G401 (cell line): ENCODE measurements at places on chromosomes 2 and 18. TPM values are rescaled to one million over a fixed set of nuclear protein-coding genes. Genes with fewer than 3 reads are reported as not detected.
A peak's percentile ranks its signal among the peaks of the same experiment; 100 is the strongest.

DNA sequence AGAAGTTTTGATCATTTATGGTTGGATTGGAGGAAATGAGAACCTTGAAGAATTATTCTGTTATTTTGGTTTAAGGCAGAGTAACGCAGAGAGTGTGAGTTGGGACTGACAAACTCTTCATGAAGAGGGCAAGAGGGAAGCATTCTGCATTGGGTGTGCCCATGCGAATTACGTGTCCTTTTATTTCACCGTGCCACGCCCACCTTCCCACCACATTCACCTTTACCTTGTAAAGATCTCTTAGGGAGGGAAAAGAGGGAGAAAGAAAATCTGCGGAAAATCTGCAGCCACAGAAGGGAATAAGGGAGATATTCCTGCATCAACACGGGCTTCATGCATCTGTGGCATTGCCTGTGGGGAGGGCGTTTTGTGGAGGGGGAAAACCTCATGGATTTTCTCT lies 31.8 kb downstream of the SLC9A4 start:
- DNase-seq, result no peak

DNA sequence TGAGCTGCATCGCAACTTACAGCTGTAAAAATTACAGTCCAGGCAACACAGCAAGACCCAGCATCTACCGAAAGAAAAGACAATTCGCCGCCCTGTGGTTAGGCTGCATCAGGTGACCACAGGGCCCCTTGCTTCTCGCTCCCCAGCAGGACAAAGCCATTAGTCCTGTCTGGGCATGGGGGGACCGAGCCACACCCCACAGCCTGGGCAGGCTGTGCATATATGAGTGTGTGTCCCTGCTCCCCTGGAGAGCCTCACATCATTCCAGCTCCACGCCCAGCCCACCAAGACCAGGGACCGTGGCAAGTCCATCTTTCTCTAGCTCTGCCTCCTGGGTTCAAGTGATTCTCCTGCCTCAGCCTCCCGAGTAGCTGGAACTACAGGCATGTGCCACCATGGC lies 33.9 kb downstream of the SNORC start:
- DNase-seq, result no peak

DNA sequence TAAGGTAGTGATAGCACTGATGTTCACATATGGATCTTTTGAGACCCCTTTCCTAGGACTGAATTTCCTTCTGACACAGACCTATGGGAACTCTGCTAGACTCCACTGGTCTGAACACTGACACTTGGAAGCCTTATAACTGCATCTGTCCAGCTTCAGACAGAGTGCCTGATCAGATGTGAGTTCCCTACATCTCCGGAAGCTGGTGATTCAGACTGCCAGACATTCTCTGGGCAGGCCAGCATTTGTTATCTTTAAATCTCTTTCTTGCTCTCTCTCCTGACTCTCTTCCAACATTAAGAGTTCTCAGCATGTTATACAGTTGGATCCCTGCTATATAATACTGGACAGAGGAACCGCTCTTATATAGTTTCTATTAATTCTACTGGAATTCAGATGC lies 408.5 kb downstream of the ZEB2 start:
- DNase-seq, result no peak

- DNase-seq, result no peak
Observed at GRCh38 chr18:3683483-3683882, 233.5 kb downstream of the TGIF1 start.

DNA sequence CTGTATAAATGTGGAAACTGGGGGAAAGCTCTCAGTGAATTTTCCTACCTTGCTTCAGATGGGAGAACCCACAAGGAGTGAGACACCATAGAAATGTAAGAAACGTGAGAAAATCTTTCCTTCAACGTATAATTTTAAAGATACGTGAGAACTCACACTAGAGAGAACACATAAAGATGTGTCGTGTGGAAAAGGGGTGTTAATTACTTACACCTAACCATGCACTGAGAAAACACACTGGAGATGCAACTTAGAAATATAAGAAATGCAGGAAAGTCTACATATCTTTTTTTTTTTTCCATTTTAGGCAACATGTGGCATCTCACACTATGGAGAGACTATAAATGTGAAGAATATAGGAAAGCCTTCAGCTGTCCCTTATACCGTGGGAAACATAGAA lies 352.9 kb upstream of the NETO1 start:
- DNase-seq, result no peak

GRCh38 chr2:9946076-9946475 lies 5.4 kb upstream of the GRHL1 start:
- no peak for DNase-seq

DNA sequence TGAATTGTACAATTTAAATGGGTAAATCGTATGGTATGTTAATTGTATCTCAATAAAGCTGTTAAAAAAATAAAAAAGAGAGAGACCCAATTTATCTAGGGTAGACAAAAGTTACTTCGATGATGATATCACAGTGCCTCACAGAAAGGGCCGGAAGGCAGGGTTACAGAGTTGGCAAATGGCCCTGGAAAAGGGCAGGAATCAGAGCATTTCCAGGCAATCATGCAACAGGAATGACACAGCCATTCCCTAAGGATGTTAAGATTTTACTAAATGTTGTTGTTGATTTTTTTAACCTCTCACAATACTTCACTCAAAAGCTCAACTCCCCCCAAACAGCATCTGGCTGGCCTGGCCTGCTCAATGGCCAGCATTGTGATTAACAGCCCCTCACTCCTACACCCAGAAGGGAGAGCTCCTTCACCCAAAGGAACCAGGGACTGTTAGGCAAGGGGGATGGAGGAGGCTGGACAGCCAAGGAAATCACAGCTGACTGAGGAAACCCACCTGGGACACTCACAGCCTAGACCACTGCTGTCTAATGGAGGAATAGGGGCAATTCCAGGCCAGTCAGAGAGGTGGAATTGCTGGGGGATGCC lies 7.7 kb upstream of the SP100 start:
- no peak for DNase-seq

DNA sequence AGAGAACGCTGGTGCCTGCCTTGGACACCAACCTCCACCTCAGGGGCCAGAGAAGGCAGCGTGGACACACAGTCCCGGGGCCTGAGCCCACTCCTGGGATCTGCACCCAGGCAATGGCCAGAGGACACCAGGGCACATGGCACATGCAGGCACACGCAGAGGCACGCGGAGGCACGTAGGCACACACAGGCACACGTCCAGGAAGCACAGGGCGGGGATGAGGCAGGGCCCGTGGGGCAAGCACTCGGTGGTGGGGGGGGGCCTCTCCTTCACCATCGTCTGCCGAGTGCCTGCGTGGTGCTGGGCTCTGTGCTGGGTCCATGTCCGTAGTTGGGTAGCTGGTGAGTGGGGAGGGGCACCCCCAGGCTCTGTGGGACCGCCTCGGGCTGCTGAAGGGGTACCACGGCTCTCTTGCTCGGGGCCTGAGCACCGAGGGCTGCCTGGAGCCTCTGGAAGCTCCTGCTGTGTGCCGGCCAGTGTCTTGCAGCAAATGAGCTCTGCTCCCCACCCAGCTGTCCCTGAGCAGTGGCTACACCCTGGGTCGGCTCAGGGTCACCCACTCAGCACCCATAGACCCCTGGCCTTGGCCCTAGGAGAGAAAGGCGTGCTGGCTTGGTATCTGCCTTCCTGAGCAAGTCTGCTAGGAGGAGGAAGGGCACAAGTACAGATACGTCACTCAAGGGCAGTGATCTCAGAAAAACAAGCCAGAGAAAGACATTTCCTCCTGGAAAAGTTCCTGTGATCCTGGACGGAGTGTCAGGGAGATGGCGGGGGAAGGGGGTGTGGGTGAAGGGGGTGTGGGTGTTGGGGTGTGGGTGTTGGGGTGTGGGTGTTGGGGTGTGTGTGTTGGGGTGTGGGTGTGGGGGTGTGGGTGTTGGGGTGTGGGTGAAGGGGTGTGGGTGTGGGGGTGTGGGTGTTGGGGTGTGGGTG lies 26.4 kb downstream of the RTP5 start:
- peak; percentile 38 for DNase-seq

DNA sequence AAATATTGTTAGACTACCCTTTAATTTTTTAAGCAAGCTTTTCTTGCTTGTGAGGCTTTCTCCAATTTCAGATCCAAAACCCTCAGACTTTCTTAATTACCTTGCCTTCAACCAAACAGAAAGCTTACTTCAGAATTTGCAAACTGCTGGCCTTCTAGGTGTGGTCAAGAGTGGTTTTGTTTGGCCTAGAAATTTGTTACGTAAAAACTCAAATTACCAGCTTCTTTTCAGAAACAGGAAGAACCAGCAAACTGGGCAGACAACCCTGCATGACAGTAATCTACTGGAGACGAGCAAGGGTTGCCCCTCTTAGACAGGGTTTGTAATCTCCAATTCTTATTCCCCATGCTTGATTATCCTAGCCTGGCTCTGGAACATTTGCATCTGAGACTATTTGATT lies 27.1 kb downstream of the SRBD1 start:
- DNase-seq, result no peak

- DNase-seq, result no peak
Observed at GRCh38 chr18:24491927-24492834, 31.7 kb downstream of the HRH4 start.

GRCh38 chr2:234399451-234400246 lies 97.2 kb downstream of the ARL4C start:
- no peak for DNase-seq

DNA sequence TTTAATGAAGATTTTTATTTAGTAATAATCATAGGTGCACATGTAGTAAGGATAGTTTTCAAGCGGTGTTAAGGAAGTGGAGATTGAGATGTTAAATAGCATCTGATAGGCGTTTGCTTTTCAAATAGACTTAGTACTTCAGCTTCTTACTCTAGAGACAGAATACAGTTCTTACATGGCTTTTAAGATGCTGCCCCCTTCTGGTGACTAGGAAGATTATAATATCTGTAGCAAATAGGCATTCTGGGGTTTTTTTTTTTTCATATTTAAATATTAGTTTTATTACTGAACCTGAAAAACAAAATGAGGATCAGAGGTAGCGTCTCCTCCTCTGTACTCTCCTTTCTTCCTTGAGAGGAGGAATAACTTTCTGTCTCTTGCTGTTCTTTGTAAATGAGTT lies 100.2 kb downstream of the AGAP1 start:
- peak; percentile 88 for DNase-seq

GRCh38 chr2:166384774-166385173 lies 9.0 kb upstream of the SCN9A start:
- no peak for DNase-seq

- no peak for DNase-seq
Observed at GRCh38 chr18:63365876-63366212, 1.2 kb downstream of the KDSR start.

GRCh38 chr2:230668939-230669303 lies 43.7 kb upstream of the CAB39 start:
- DNase-seq, result no peak

DNA sequence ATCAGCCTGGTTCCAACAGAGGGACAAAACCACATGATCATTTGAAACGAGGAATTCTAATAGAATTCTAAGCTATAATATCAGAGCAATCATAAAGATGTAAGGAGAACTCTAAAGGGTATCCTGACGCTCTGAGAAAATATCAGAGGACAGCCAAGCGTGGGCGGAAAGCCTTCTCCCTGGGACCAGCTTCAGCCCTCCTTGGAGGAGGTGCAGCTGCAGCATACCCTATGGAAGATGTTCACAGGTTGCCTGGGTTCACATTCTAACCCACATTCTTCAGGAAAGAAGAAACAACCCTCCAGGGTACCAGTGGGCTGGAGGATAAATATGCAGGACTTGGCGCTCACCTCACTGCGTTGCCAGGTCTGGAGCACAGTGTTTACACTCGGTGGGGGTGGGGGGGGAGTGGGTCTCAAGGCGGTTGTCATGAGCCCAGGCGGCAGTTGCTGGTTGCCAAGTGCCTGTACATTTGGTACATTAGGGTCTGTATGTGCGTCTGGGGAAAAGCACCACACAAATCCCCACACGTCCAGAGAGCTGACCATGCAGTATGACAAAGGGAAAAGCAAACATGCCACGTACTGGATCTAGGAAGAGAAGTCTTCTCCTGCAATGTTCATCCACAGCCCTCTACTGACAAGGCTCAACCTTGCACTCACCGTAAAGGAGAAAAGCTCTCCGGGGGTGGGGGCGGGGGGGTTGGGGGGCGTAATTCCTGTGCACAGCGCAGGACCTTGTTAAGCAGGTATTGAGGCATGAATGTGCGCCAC lies 80.5 kb downstream of the CDH19 start:
- no peak for DNase-seq

- no peak for DNase-seq
Observed at GRCh38 chr18:58058720-58059119, 14.7 kb downstream of the NEDD4L start.

DNA sequence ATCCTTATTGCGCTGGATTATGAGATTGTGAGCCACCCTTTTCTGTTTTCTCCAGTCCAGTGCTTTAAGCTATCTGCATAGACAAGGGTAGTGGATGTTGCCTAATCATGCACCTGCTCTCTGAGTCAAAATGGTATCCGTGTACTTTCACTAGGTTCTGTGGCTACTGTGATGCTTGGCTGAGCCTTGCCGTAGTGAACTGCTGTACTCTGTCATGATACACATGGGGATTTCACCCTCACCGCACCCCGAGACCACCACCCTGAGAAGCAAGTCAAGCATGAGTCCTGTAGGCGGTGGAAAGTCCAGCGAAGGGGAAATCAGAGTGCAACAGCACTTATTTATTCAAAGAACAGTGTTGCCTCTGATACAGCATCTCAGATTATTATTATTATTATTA lies 55.0 kb downstream of the ARHGAP25 start:
- no peak for DNase-seq

DNA sequence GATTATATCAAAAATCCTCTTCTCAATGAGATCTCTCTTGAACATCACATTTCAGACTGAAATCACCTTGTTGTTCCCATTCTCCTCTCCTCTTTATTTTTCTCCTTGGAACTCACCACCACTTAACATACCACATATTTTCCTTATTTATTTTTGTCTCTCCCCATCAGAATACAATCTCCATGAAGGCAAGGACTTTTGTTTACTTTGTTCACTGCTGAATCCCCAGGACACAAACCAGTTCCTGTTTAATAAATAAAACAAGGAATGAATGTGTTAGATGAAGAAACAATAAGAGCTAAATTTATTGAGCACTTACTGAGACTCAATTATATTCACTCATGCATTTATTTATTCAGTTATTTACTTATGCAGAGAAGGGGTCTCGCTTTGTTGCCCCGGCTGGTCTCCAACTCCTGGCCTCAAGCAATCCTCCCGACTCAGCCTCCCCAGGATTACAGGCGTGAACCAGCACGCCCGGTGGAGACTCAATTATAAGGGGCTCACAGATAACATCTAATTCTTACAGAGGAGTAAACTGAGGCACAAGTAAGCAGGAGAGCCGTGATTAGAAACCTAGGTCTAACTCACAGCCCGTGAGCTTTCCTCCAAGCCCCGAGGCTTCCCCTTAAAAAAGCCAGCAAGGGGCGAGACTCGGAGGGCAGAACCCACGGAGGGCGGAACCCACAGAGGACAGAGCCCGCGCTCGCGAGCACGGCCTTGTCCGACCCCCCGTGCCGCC lies 616 bp upstream of the TAF1B start:
- no peak for DNase-seq

The LOXL3 gene
- 11.4 and 14.4 TPM in 2 replicates for total RNA-seq

The SULT1C3 gene
- not detected in 2 replicates for total RNA-seq

The SIX3 gene
- not detected in 2 replicates for total RNA-seq

The REG3G gene
- not detected in 2 replicates for total RNA-seq

The CD226 gene
- 0.07 and 0.31 TPM in 2 replicates for total RNA-seq

The RGPD6 gene
- total RNA-seq, result 23.1 and 35.0 TPM in 2 replicates

The RPRM gene
- total RNA-seq, result 76.1 and 102 TPM in 2 replicates

The FSHR gene
- not detected in 2 replicates for total RNA-seq

The SLC5A7 gene
- not detected in 2 replicates for total RNA-seq

The ODC1 gene
- total RNA-seq, result 382 and 511 TPM in 2 replicates

The ERBB4 gene
- not detected in 2 replicates for total RNA-seq

The FBXO15 gene
- total RNA-seq, result 0.18 TPM in 1 of 2 replicates, not detected in the other

The CRYGD gene
- total RNA-seq, result not detected in 2 replicates

The CCDC102B gene
- 1.0 TPM in 1 of 2 replicates, not detected in the other for total RNA-seq
